ENCODE measurements at places on chromosomes 2 and 18.

- peak; percentile 64 for DNase-seq
Observed at GRCh38 chr2:216023055-216023648, 9.8 kb upstream of the MREG start.

DNA sequence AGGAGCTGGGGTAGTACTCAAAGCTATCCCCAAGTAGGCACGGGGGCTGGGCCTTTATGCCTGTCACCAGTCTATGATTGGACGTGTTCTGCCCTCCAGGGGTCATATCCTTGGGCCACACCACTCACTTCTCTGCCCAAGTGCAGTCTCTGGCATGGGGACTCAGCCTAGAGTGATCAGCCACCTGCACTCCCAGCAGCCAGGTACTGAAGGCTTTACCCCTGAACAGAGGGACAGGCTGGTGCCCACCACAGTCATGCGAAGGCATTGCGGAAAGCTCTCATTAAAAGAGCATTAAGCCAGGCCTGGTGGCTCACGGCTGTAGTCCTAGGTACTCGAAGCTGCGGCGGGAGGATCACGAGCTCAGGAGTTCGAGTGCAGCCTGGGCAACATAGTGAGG is 199.4 kb downstream of the AGAP1 start:
- DNase-seq, result no peak

GRCh38 chr2:177127821-177128220 is 84.8 kb upstream of the HNRNPA3 start:
- DNase-seq, result no peak

DNA sequence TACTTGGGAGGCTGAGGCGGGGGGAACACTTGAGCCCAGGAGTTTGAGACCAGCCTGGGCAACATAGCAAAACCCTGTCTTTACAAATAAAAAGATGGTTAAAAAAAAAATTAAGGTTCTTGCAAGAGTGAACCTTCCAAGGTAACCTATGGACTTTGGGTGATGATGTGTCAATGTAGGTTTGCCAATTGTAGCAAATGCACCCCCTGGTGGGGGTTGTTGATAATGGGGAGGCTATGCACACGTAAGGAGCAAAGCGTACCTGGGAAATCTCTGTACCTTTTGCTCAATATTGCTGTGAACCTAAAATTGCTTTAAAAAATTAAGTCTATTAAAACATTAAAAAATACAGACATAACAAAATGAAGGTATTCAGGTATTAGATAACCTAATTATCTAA is 70.4 kb downstream of the CWC22 start:
- peak; percentile 40 for DNase-seq

GRCh38 chr2:202442882-202443281 is 66.8 kb downstream of the BMPR2 start:
- DNase-seq, result no peak

DNA sequence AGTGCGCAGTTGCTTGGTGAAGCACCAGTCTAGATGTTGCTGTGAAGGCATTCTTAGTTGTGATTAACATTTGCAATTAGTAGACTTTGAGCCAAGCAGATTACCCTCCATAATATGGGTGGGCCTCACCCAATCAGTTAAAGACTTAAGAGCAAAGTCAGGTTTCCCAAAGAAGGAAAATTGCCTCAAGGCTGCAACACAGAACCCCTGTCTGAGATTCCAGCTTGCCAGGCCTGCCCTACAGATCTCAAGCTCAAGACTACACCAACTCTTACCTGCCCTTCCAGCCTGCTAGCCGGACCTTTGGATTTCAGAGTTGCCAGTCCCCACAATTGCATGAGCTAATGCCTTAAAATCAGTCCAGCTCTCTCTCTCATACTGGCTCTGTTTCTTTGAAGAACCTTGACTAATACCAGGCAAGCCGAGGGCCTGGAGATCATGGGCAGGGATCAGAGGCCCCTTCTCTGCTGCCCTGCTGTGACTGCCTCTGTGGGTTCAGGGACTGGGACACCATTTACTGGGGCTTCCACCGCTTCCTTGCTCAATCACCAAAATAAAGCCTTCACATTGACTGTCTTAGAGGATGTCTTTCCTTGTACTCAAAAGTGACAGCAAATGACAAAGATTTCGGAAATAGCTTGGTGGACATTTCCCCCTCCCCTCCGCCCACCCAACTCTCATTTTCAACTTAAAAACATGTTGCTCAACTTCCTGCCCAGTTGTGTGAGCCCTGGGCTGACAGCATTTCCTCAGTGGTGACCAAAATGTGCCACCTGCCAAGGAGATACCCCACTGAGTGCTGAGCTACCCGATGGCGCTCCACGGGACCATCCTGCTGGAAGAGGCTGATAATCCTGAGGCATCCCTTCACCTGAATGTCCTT is 86.7 kb downstream of the GALNT14 start:
- DNase-seq, result no peak

GRCh38 chr2:100388703-100389102 is 28.8 kb downstream of the CHST10 start:
- DNase-seq, result no peak

DNA sequence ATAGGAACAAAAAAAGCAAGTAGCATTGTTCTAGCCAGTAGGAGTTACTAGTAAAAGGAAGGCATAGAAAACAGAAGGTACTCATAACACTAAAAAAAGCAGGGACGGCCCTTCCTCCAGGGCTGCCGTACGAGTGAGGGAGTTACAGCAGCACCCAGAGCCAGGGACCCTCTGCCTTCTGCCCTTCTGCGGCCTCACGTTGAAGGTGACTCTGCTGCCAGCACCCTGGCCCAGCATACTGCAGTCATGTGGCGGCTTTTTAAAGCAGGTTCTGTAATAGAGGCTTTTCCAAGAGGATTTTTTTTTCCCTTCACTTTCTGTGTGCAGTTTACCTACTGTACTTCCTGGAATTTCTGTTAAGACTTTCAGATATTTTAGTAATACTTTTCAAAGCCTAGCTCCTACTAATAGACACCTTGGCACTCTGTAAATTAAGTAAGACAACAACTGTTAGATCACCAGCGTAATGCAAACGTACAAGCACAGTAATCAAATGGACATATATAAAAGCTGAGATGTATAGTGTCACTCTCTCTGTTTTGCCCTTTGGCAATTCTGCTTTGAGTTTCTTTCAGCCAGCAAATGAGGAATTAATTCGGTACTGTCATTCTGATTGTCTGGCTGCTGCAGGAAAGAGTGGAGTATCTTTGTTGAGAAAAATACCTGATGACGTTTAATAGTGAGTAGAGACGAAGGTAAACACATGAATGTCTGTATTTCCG is 161.5 kb downstream of the PTGR3 start:
- DNase-seq, result no peak

- DNase-seq, result no peak
Observed at GRCh38 chr18:31447530-31448191, at the start of gene DSG3. Gene DSG3, plus strand, starts transcription at chr18:31447741. Its CDS starts 137 bp downstream, at chr18:31447878.

Measured in DND-41 (cell line).